ENCODE measurements at places on chromosomes 1 and 21.

DNA sequence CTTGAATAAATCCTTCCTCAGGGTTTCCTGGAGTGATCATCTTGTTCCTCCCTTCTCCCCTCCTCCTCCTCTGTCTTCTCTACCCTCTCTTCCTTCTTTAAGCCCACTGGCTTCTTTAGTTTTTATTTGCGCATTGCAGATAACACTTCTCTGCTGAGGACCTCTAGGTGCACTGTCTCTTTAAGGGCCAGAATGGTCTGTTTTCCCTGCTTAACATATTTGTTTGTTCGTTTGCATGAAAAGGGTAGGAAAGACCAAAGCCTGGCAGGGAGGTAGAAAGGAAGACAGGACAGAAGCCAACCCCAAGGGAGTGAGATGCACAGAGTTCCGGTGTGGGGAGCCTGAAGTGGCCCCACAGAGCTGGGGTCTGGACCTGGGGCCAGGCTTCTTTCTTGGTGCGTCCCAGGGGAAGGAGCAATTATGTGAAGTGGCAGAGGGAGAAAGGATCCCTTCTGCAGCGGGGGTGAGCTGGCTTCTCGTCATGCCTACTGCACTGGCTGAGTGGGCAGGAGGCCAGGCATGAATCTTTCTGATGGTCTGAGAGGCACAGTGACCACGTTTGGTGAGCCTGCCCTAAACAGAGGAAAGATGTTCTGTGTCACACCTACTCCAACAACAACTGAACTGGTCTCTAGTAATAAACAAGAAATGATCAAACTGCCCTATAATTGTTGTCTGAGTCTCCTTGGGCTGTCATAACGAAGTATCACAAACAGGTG lies 232.7 kb downstream of the KCNJ6 start:
- no peak for DNase-seq

- no peak for DNase-seq
Observed at GRCh38 chr1:232164078-232164963, 465.6 kb downstream of the SIPA1L2 start.

DNA sequence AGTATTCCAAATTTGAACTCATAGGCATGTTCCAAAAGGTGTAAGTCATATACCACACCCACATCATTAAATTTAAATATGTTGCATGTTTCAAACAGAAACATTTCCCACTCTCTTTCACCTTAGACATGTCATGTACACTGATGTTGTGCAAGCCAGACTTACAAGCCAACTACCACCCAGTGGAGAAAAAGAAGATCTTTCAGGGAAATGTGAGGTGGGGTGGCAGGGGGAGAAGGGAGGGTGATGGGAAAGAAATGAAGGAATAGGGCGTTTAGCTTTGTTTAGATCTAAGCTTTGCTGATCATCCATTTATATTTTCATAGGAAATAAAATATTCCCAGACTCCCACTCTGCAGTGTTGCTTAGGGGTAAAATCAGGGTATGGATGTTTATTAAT lies 1.6 kb downstream of the NEGR1 start:
- no peak for DNase-seq

DNA sequence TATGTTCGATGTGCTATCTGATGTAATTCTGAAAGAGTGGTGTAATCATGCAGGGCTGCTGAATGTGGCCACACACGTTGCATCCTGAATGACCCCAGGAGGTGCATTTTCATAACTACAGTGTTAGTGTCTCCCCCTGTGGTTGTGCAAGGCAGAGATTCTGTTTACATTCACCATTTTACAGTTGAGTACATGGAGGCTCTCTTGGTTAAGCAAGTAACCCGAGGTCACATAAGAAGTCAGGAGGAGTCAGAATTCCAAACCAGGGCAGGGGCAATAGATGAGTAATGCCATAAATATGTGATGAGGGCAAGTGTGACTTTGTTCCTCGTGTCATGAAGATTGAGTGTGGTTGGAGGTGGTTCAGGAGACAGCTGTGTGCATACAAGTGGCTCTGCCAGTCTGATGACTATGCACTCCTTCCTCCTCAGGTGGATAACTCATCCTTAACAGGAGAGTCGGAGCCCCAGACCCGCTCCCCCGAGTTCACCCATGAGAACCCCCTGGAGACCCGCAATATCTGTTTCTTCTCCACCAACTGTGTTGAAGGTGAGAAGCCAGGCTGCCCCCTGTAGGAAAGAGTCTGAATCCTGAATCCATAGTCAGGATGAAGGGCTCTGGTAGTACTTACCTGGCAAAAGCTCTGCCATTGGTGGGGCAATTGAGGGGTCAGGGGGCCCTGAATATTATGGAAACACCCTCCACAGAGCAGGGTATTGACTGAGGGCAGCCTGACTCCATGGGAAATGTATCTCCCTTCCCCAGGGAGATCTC lies 9.3 kb downstream of the ATP1A2 start:
- no peak for DNase-seq

DNA sequence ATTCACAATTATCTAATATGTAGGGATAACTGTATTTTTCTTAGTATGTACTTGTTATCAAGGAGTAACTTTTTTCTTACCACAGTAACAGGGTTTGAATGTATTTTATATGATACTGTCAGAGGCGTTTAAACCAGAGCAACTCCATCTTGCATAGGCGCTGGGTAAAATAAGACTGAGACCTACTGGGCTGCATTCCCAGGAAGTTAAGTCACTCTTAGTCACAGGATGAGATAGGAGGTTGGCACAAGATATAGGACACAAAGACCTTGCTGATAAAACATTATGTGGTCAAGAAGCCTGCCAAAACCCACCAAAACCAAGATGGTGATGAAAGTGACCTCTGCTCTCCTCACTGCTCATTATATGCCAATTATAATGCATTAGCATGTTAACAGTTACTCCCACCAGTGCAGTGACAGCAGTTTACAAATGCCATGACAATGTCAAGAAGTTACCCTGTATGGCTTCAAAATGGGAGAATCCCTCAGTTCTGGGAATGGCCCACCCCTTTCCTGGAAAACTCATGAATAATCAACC lies 64.8 kb downstream of the RPE65 start:
- no peak for DNase-seq

GRCh38 chr1:184409011-184409410 lies 22.2 kb downstream of the C1orf21 start:
- no peak for DNase-seq

DNA sequence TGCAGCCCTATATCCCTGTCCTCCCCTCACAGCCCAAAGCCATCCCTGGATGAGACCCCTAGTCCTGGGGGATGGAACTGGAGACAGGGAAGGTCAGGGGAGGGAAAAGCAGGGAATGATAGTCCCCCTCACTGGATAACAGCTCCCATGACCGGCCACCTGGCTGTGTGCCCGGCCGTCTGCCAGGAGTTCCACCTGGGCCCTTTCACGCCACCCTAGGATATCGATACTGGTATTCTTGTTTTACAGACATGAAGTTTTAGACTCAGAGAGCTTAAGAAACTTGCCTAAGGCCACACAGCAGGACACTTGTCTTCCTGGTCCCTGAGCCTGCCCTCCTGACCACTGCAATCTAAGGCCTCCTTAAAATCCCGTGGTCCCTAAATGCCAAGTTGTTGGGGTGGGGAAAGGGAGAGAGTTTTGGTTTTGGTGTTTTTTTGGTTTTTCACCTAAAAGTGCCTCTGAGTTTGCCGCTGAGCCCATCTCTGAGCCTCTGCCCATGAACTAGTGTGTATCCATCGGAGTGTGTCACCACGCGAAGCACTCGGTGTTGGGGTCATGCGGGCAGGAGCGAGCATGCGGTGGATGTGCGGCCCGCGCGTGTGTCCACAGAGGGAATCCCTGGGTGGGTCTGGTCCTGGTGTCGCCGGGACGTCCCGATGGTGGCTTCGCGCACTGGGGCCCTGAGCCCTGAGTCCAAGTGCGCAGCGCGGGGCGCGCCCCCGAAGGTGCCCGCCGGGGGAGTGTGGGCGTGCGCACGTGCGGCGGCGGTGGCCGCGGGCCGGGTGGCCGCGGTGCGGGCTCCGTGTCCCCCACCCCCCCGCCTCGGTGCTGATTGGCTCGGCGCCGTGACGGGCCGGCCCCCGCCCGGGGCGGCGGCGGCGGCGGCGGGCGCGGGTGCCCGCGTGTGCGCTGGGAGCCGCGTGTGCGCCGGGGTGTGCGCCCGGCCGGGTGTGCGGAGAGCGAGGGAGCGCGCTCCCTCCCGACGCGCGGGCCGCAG lies at the start of gene EPHA8:
EPHA8 (plus strand) TSS at position 906 of the 1,000 bp plus-strand sequence. CDS start 147 bp downstream, outside the sequence.
- no peak for DNase-seq

GRCh38 chr1:187010571-187011309 lies 182.0 kb downstream of the PLA2G4A start:
- DNase-seq = no peak

DNA sequence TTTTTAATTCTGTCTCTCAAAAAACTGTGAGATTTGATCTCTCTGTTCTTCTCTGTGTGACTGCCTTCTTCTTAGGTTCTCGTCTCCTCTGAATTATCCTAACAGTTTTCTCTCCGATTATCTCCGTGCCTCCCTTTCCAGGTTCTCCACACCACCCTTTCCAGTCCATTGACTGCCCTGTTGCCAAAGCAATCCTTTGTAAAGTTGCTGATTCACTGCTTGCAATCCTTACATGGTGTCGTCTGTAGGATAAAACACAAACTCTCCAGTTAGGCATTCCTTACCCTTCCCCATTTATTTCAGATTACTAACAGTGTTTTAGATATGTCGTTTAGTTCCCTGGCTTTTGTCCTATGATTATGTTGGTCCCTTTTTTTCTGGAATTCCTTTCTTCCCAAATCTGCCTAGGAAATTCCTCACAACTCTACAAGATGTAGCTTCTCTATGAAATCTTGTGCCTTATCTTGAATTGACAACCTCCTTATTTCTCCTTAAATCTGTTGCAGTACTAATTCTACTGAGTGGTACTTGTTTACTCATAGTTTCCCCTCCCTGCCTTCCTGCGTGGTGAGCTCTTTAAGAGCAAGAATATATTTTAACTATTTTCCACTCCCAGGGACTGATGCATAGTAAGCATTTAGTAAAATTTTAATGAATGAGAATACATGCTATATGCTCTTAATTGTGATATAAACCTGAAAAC lies 22.3 kb downstream of the RCOR3 start:
- DNase-seq = no peak

- DNase-seq = no peak
Observed at GRCh38 chr1:237953238-237953637, 62.5 kb upstream of the ZP4 start.

DNA sequence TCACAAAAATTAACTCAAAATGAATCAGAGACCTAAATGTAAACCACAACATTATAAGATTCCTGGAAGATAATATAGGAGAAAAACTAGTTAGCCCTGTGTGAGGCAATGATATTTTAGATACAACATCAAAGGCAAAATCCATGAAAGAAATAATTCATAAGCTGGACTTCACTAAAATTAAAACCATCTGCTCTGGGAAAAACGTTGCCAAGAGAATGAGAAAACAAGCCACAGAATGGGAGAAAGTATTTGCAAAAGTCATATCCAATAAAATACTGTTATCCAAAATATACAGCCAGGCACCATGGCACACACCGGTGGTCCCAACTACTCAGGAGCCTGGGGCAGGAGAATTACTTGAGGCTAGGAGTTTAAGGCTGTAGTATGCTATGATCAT lies 70.3 kb downstream of the SYF2 start:
- no peak for DNase-seq

- no peak for DNase-seq
Observed at GRCh38 chr1:53069663-53070327, 7.8 kb downstream of the PODN start.

DNA sequence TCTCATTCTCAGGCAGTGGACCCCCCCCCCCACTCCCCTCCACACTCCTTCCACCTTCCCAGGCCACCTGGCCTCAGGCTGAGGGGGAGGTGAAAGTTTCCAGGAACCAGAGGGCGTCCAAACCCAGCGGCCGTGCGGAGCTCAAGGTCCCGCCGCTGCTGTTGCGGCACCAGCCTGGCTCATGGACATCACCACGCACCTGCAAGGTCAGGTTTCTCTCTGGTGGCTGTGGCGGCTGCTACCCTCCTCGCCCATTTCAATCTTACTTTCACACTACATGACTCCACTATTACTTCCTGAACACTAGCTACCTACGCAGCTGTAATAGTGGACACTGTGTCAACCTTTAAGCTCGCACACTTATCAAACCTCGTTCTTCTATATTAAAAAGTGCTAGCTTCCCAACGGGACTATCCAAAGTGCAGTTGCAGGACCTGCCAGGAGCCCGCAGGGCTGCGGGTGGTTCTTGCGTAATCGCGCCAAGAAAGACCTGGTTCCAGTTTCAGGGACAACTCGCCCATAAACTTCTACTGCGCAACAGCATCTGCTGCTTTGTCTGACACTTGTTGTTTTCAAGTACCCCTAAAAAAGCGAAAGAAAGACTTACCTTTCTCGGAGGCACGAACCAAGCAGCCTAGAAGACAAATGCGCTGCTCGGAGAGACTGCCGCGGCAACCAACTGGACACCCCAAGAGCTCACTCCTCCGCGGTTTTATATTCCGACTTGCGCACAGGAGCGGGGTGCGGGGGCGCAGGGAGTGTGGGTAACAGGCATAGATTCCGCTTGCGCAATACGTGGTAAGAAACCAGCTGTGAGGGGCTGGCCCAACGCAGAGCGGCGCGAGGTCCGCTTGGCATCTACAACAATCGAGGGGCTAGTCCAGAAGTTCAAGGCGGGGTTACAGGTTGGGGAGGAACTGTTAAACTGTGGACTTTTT lies at the start of gene DIRAS3:
DIRAS3 (minus strand) TSS at position 687 of the 938 bp plus-strand sequence. CDS start 3,330 bp downstream, outside the sequence.
- no peak for DNase-seq

- no peak for DNase-seq
Observed at GRCh38 chr1:28508435-28508754, 2.6 kb downstream of the RCC1 start.

- no peak for DNase-seq
Observed at GRCh38 chr1:215749414-215749813, 182.3 kb downstream of the KCTD3 start.

DNA sequence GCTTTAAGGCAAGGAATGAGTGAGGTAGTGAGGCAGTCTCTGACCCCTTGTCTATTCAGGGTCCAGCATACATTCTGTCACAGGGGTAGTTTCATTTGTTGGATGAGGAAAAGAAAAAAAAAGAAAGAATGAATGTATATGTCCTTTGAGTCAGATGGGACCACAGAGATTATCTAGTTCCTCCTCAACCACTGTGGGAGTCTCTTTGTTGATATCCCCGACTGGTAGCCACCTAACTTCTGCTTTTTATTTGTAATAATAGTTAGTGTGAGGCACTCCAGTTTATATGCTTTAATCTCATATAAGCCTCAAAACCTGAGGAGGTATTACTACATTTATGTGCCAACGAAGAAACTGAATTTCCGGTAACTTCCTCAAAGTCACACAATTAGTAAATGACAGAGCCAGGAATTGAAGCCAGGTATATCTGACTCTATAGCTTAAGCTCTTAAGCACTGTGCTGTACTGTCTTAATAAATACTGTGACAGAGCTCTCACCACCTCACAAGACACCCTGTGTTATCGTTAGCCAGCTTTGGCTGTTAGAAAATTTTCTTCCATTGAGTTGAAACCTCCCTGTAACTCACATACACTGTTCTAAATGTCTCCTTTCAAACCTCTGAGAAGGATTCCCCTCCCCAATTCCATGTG lies 82.2 kb downstream of the MDM4 start:
- DNase-seq = no peak
